Muscle of back (tissue), 13 donors: ENCODE measurements at places on chromosomes 12 and 14. TPM values are rescaled to one million over a fixed set of nuclear protein-coding genes. Genes with fewer than 3 reads are reported as not detected.

Gene NAV3
- polyA plus RNA-seq = 15.6 TPM

Gene NELL2
- polyA plus RNA-seq = 0.65 TPM

Gene KCNA1
- polyA plus RNA-seq = 0.64 TPM

Gene EGLN3
- 64.8 TPM for polyA plus RNA-seq
